ENCODE measurements at places on chromosomes 5 and 9.

- no peak for DNase-seq
These were observed 343.1 kb downstream of the OSTF1 start for GRCh38 chr9:75431375-75431774.

DNA sequence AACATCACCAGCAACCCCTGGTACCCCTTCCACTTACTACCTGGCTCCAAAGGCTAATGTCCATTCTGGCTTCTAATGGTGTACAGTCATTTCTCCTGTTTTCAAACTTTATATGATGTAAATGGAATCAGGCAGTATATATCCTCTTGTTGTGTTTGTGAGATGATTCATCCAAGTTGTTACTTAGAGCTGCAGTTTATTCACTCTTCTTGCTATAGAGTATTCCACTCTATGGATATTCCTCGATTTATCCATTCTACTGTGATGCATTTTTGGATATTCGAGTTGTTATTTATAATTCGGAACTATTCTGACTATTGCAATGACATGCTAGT lies 32.4 kb downstream of the IRF1 start:
- DNase-seq = no peak

- no peak for DNase-seq
These were observed 35.7 kb upstream of the GNE start for GRCh38 chr9:36293918-36294317.

DNA sequence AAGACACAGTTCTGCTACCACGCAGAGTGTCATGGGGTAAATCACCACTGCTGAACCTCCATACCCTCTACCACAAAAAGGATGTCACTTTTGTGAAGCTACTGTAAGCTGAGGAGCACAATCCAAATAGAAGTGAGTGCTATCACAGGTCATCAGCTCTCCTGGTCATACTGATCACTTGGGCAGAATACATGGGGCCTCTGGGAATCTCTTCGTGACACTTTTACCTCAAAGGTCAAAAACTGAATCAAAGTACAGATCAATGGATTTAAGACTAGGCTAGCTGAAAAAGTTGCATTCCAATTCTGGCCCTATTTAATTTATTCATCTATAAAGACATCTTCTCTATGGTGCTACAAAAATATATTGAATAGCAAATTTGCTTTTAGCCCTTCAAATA lies 115.5 kb downstream of the MPDZ start:
- no peak for DNase-seq

DNA sequence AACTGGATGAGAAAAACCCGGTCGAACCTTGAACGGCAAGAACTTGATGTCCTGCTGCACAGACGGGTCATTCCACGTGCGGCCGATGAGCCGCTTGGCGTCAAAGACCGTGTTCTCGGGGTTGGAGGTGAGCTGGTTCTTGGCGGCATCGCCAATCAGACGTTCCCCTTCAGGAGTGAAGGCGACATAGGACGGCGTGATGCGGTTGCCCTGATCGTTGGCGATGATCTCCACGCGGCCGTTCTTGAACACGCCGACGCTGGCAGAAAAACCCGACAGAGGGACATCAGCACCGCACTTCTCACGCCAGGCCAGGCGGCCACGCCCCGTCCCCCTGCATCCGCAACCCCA lies 519 bp downstream of the HSPA5 start:
- DNase-seq = peak; percentile 24

- no peak for DNase-seq
These were observed 53.7 kb upstream of the BOD1 start for GRCh38 chr5:173670130-173670651.

All from stimulated activated CD4-positive, alpha-beta T cell treated with anti-CD3 and anti-CD28 coated beads, Interleukin-15, amount 100 ng/mL, for 1 hour (primary cell).